ENCODE measurements at places on chromosomes 16 and 17.

DNA sequence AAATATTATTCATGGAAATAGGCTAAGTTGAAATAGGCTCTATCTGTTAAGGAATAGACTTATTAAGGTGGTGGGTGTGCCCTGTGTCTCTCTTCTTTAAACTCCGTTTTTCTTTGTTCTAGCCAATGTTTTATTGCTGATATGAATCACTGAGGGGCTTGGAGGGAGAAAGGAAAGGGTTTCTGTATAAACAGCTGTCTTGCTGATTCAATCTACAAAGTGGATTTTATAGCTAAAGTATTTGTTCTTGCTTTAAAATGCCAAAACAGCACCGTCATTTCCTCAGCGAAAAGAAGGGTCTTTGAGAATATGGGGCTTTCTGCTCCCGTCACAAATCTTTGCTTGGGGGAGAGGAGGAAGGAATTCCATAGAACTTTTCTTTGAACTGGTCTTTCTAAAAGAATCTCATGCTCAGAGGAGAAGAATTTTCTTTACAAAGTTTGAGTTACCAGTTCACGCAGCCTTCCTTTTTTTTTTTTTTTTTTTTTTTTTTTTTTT is 39.3 kb downstream of the MSI2 start:
- no peak for DNase-seq

GRCh38 chr16:53893731-53894435 is 189.9 kb downstream of the FTO start:
- DNase-seq: no peak

DNA sequence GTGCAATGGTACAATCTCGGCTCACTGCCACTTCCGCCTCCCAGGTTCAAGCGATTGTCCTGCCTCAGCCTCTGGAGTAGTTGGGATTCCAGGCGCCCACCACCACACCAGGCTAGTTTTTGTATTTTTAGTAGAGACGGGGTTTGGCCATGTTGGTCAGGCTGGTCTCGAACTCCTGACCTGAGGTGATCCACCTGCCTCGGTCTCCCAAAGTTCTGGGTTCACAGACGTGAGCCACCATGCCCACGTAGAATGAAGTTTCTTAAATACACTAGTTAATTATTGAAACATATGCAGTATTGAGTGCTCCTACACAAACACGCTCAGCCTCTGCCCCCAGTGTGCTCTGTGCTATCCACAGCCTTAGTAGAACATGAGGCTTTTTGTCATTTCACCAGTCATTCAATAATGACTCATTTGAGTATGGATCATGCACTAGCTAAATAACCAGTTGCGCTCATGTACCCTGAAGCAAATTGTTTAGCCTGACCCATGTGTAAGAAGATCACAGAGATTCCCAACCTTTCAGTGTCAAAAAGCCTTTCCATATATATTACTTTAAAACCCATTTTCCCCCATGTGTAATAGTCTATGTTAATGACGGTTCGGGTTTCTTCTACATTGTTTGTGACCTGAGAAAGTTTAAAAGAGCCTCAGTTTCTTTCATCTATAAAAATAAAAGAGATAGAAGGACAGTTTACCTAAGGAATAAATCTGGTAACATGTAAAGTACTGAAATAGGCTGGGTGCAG is 49.7 kb downstream of the TUBD1 start:
- no peak for DNase-seq

DNA sequence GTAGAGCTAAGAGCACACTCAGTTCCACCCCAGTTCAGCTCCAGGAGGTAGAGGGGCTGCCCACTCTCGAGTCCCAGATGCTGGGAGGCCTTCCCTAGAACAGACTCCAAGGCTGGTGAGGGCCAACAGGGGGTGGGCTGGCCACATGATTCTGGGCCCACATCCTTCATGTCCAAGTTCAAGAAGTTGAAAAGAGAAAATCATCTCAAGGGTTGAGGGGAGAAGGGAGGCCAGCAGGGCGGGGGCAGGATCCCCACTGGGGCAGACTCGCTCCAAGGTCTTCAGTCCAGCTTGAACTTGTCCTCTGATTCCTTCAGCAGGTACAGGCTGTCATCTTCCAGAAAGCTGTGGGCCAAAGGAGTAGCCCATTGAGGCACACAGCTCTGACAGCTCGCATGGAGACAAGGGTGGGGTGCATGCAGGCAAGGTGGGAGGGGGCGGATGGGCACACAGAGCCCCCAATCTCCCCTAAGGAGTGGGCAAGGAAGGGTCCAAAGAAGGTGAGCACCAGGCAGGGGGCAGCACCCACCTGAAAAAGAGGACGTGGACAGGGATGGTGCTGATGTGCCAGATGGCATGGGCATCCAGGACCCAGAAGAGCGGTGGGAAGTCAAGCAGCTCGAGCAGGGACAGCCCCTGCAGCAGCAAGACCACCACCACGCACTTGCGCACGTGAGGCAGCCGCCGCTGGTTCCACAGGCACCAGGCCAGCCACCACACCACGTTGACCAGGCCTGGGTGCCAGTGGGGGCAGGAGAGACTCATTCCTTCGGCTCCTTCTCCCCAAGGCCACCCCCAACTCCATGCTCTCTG is 4.5 kb downstream of the PNMT start:
- DNase-seq: no peak

- no peak for DNase-seq
These were observed 56.4 kb downstream of the CHD9 start for GRCh38 chr16:53111078-53111791.

DNA sequence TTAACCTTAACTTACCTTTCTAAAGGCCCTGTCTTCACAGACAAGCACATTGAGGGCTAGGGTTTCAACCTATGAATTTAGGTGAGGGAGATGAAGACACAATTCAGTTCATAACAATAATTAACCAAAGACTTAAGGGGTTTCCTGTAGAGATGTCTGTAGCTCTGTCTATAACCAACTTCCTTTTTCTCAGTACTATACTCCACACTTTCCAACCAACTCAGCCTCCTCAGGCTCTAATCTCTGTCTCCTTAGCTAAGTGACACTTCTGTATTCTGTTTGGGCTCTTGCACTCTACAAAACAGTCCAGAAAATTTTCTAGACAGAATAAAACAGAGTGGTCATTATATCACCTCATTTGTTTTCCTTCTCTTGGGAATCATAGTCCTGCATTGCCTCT is 25.8 kb downstream of the CAPNS2 start:
- no peak for DNase-seq

DNA sequence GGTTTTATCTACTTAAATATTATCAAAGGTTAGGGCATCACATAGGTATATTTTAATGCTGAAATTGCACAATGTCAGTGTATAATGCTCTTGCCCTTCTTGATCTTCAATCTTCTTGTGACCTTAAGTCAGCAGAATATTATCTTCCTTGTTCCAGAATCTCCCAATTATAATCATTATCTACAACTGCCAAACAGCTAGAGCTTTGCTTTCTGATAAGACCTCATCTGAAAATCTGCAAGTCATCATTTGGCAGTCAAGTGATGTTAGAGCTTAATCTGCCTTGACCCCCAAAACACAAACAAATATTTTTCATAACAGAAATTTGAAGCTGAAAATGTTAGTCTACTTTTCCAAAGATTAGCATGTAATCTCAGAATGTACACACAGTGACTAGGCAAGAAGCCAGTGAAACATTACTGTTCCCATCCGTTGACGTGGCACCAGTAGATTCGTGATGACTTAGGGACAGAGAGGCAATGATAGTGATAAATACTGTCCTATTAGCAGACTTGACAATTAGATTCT is 19.8 kb downstream of the REXO5 start:
- no peak for DNase-seq

- no peak for DNase-seq
These were observed 30.6 kb downstream of the FAM20A start for GRCh38 chr17:68570526-68570925.

Measured in Peyer's patch (tissue), 4 donors.